CD4-positive, alpha-beta T cell treated with Interleukin-6 at 100 ng/mL for 8 hours (primary cell): ENCODE measurements at places on chromosomes 12 and 14.

- no peak for DNase-seq
Measured at GRCh38 chr14:69850086-69850735, 29.0 kb upstream of the SMOC1 start.

DNA sequence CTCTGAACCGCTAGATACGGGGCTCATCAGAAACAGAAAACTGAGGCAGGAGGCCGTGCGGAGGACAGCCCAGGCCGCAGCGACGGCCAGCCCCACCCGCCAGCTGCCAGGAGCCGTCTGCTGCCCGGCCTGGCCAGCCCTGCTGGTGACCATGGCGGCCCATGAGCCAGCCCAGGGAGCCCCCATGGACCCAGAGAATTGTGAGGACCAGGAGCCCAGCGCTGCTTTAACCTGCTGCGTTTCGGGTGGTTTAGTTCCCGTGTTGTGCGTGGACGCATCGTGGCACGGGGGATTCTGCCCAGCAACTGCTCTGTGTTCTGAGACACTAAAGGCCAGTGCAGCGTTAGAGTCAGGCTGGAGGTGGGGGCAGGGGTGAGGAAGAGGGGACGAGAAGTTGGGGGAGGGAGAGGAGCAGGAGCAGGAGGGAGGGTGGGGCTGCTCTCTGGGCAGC is 44.2 kb downstream of the NOC4L start:
- no peak for DNase-seq

DNA sequence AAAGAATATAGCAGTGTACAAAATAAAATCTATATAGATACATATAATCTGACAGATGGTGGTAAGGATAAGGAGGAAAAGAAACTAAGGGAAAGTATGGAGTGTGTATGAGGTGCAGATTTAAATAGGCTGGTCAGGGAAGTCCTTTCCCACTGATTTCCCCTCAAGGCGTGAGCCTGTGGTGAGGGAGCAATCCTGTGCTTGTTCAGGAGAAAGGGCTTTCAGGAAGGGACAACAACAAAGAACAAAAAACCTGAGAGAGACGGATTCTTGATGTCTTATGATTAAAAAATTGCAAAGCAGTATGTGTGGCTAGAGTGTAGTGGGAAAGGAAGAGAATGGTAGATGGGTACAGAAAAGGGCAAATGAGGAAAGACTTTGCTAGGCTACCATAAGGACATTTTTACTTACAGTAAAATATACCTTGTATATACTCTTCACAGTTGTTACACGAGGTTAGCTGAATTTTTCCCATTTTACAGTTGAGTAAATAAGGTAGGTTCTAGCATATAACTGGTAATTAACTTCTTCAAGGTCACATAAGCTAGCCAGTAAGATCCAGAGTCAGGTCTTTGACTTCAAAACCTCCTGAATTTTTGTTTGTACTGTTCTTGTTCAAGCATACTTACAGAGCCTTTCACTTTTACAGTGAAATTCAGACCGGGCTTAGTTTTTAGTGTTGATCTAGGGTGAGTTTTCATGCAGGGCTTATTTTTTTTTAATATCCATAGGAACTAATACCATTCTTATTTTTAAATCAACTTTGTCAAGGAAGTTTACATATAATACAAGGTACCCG is 15.6 kb downstream of the CNOT2 start:
- no peak for DNase-seq

DNA sequence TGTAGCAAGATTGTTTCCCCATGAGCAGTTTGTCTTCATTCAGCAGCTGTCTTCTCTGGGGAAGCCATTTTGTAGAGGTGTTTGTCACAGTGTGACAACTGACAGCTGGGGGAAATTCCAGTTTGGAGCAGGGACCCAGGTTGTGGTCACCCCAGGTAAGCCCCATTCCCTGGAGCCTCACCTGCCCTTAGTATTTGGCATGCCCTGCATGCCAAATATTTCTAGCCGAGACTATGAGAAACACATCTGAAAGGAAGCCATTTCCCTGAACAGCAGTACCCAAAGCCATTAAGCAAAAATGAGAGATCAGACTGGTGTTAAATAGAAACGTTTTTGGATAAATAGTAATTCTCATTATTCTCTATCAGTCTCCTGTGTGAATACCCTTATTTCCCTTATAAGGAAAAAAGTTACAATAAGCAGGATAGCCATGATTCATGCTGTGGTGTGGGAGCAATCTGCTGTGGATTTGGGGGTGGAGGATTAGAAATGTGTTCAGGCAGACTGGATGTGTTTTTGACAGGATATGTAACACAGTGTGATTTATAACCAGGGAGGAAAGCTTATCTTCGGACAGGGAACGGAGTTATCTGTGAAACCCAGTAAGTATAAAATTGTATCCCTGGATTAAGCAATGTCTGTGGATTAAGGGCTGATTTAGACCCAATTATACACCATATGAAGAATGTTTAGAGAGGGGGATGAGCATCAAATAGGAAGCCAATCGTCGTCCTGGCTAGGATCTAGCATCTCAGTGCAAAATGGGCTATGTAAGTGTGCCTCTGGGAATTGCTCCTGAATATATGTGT is 68.9 kb downstream of the DAD1 start:
- no peak for DNase-seq

GRCh38 chr12:116924558-116925453 is 14.1 kb downstream of the FBXW8 start:
- DNase-seq: peak; percentile 83

- no peak for DNase-seq
Measured at GRCh38 chr12:69459477-69459876, 10.7 kb upstream of the FRS2 start.

GRCh38 chr14:92719421-92719820 is 29.0 kb downstream of the LGMN start:
- DNase-seq: no peak

DNA sequence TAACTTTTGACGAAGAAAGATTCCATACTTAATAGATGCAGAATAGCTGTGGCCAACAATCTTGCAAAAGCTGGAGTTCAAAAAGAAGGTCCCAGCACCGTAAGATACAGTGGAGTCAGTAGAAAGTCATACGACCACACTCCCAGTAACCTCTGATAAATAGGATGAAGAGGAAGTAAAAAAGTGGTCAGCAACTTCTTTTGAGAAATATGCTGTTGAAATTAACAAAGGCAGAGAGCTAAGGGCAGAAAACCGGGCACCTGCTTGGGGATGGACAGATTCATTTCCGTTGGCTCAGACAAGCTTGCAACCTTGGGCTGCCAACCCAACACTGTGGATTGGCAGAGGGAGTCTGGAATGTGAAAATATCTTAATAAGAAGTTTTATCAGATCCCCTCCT is 40.0 kb downstream of the BTG1 start:
- no peak for DNase-seq

DNA sequence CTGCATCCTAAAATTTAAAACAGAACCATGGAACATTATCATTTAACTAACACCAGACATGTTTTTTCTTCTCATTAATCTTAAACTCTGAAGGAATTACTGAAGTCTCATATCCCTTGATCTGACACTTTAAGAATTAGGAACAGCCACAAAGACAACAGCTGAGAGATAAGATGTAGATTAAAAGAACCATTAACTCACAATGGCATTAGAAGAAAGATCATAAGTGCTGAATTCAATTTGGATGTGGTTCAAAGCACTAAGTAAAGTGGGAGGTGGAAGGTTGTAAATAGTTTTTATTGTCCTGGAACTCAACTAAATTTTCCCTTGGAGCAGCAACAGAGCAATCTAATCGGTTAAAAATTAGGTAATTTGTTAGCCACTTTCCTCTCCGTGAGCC is 199.0 kb upstream of the ATP2B1 start:
- DNase-seq: no peak

GRCh38 chr12:27244689-27245488 is 803 bp downstream of the STK38L start:
- no peak for DNase-seq

- no peak for DNase-seq
Measured at GRCh38 chr12:65943388-65944137, 119.3 kb downstream of the HMGA2 start.

DNA sequence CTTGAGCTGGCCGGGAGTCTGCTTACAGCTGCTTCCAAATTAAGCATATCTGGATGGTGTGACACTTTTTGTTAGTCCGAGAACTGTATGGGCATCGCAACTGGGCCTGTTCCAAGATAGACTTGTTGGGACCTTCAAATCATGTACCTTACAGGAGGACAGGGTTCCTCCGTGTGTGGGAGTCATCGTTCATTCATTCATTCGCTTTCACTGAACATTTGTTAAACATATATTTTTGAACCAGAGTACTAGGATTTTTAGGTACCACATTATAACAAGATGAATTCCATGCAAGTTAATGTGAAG is 387 bp upstream of the IPO8 start:
- no peak for DNase-seq

- DNase-seq: no peak
Measured at GRCh38 chr14:94426526-94426925, 26.1 kb downstream of the SERPINA11 start.

- DNase-seq: no peak
Measured at GRCh38 chr14:59529189-59529588, 44.9 kb downstream of the JKAMP start.

GRCh38 chr14:34372786-34373185 is 89.3 kb downstream of the SPTSSA start:
- no peak for DNase-seq

DNA sequence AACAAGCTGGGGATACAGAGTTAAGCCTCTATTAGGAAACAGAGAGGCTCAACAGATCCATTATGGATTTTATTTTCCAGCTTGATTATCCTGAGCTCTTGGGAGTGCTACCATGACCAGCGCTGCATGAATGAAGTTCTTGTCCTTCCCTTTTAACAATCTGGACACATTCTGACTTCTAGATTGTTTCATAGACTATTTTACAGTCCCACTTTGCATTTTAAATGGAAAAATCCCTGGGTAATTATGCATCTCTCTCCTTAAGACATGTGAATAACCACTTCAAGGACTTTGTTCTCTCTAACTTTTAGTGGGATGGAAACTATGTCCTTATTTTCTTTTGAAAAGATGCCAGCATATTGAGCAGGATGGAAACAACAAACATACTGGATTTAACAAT is 2.0 kb downstream of the CCDC198 start:
- DNase-seq: no peak

GRCh38 chr14:103846097-103846496 is 1.3 kb downstream of the PPP1R13B start:
- no peak for DNase-seq
